ENCODE measurements at places on chromosomes 1 and 21.

DNA sequence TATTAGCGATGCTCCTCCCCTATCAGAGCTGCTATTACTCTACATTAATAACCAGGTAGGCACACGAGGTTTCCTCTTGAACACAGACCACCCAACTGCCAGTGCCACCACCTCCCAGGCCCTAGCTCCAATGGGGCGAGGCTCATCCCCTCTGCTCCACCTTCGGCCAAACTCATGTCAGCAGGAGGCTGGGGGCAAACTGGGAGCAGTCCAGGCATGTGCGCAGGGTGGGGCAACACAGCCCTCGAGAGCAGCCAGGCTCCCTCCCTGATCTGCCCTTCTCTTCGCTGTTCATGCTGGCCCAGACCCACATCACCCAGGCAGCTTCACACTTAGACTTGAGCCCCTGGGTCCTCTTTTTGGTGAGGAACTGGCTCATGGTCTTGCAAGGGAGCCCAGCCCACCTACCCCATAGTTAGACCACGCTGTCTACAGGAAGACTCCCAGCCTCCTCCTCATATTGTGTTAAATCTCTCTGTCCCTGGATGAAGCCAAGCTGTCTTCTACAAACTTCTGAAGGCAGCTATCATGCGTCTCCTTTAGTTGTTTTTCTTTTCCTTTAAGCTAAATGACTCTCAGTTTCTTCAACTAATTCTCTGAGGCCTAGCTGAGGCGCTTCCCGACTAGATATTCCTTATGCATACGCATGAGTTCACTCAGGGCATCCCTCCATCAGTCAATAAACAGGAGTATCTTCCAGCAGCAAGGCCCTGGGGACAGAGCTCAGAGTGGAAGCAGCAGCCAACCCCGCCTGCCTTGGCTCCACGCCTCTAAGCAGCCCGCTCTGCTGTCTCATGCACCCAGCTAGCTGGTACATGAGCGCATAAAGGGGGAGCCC lies 12.0 kb downstream of the TMEM9 start:
- DNase-seq, result no peak

- no peak for DNase-seq
Observed at GRCh38 chr1:42981871-42982270, 23.2 kb upstream of the SLC2A1 start.

- no peak for DNase-seq
Observed at GRCh38 chr1:90622666-90623065, 94.4 kb downstream of the BARHL2 start.

- no peak for DNase-seq
Observed at GRCh38 chr1:26044414-26044813, 1.5 kb downstream of the SLC30A2 start.

GRCh38 chr21:43585924-43586413 lies 73.3 kb downstream of the HSF2BP start:
- no peak for DNase-seq

- DNase-seq, result no peak
Observed at GRCh38 chr1:100699744-100700143, 19.8 kb upstream of the VCAM1 start.

DNA sequence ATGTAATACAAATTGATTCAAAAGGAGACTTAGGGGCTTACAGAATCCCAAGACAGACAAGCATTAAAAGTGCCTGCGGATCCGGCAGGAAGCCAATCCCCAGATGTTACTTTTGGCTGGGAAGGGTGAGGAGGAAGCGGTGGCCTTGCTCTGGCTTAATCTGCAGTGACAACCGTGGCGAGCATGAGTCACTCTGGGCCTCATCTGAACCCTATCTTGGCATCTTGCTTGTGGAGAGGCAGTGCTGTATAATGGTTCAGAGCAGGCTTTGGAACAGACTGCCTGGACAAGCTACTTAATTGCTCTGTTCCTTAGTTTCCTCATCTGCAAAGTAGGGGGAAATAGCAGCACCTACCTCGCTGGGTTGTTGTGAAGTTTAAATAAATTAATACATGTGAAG lies 74.1 kb downstream of the XCL2 start:
- no peak for DNase-seq

DNA sequence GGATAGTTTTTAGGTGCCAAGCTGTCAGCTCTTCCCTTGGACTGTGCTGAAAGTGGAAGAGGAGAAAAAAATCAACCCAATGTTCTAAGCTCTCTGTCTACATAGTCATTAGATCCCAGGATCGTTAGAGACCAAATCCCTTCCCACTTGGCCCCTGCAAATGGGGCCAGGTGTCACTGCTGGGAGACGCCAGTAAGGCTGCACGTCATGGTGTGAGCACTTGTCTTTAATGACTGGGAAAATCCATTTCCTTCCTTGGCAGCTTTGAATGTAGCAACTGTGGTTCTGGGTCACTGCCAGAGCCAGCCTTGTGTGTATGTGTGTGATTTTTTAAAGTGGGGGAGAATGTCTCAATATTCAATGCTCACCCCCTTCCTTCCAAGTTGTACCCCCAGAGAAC lies 59.9 kb downstream of the MAN1C1 start:
- no peak for DNase-seq

GRCh38 chr1:7250176-7250575 lies 464.9 kb downstream of the CAMTA1 start:
- DNase-seq, result no peak

DNA sequence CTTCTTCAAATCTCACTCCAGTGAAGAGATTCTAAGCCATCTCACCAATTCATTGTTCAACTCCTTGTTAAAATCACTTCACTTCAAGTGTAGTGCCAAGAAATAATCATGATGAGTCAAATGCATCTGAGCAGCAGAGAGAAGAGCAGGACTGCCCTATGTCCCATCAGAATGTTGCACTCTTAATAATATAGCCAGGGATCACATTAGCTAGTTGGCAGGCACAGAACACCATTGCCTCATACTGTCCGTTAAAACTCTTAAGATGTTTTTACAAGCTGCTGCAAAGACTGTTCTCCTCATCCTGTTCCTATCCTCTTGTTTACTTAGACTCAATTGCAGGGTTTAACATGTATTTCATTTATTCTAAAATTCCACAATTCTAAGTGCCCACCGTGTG lies 432.9 kb downstream of the PLPP3 start:
- DNase-seq, result no peak
